Activated naive CD4-positive, alpha-beta T cell (primary cell): ENCODE measurements at places on chromosomes 3 and 15.
A peak's percentile ranks its signal among the peaks of the same experiment; 100 is the strongest.

DNA sequence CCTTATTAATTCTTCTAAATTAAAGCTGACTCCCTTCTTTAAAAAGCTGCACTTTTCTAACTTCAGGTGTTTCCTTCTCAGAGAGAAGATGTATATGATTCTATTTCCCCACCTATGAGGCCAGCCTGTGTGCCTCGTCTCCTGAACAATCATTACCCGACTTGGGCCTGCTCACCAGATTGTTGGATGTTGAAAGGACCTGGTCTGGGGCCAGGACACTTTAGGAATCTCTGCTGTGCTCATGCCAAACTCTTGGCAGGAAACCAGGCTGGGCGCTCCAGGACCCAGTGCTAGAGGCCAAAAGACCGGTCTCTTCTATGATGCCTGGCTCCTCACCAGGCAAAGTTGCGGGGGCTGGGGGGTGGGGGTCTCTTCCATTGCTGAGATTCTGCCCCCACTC lies 16.9 kb upstream of the LRRC31 start:
- DNase-seq: no peak

DNA sequence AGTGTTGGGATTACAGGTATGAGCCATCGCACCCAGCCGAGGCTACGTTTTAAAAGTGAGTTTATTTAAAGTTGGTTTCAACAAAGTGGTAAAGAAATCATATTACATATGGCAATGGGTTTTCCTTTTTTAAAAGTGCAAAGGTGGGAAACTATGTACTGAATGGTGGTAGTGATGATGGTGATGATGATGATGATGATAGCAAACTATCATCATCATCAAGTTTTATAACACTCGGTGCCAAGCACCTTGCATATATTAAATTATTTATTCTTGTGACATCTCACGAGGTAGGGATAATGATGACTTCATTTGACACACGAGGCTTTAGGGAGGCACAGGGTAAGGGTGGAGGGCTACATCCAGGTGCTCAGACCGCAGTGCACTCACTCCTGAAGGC lies 64.3 kb downstream of the BDH1 start:
- DNase-seq: no peak

- no peak for DNase-seq
Observed at GRCh38 chr3:62370858-62371719, 2.3 kb downstream of the FEZF2 start.

DNA sequence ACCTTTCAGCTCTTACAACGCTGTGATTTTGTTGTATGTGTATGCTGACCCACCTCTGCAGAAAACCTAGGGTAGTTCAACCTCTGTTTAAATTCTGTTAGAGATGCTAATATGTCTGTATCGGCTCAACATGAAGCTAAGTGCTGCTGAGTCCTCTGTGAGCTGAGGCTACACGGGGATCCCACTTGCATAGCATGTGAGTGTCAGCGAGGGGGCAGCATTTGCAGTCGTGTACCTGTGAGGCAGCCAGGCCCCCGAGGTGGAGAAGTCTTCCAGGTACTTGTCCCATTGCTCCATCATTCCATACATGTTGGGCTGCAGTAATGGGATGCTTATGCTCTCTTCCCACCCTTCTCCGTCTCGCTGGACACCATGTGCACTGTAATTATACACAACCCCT lies 3.7 kb downstream of the MKRN2OS start:
- no peak for DNase-seq

GRCh38 chr3:161859057-161859456 lies 362.4 kb downstream of the OTOL1 start:
- DNase-seq: no peak

DNA sequence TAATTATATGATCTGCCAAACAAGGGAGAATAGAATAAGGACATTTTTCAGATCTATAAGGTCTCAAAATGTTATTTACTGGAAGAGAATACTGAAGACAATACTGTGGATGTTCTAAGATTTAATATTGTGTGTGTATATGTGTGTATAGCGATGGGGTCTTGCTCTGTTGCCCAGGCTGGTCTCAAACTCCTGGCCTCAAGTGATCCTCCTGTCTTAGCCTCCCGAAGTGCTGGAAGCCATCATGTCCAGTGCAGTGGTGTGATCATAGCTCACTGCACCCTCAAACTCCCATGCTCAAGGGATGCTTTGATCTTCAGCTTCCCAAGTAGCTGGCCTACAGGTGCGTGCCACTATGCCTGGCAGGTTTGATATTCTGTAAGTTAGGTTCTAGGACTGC lies 91.3 kb downstream of the NBEAL2 start:
- no peak for DNase-seq

GRCh38 chr15:44573386-44573785 lies 36.4 kb downstream of the EIF3J start:
- DNase-seq: no peak

- DNase-seq: no peak
Observed at GRCh38 chr3:45092132-45093031, 53.8 kb downstream of the CDCP1 start.

GRCh38 chr3:195897081-195897852 lies 11.1 kb downstream of the TNK2 start:
- no peak for DNase-seq

GRCh38 chr15:73755481-73755880 lies 2.3 kb upstream of the INSYN1 start:
- no peak for DNase-seq

GRCh38 chr3:73499787-73500186 lies 125.0 kb downstream of the PDZRN3 start:
- no peak for DNase-seq

DNA sequence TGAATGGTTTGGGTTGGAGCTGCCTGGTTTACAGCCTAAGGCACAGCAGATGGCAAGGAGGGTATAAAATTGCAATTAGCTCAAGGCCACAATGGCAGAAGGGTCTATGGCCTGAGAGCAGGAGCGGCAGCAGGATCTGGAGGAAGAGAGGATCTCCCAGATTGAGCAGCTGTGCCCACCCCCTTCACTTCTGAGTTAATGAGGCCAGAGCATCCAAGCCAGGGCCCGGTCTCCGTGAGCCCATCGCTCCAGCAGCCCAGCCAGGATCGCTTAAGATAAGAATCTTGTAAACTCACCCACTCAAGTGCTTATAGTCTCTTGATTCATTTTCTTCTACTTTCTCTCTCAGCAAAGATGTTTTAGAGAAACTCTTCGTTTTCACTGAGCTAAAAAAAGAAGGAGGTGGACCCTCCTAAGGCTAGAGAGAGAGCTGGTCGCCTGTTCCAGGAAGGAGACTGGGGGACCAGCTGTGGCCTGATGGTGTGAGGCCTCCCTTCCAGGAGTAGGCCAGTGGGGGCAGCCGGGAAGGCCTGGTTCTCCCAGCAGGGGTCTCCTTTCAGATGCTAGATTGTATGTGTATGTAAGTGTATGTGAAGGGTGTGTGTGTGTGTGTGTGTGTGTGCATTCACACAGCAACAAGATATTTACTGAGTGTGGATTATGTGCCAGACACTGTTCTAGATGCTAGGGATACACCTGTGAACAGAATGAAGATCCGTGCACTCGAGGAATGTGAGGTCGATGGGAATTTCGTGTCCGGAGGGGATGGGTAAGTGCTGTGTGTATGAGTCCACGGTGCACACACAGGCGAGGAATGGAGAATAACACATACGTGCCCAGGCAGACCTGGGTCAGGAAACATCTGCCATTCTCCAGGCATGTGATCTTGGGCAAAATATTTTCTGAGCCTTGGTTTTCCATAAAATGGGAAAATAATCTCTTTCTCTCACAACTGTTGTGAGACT lies 18.6 kb downstream of the MAGEF1 start:
- DNase-seq: no peak

- DNase-seq: no peak
Observed at GRCh38 chr3:122969585-122970469, 57.7 kb downstream of the SEMA5B start.

DNA sequence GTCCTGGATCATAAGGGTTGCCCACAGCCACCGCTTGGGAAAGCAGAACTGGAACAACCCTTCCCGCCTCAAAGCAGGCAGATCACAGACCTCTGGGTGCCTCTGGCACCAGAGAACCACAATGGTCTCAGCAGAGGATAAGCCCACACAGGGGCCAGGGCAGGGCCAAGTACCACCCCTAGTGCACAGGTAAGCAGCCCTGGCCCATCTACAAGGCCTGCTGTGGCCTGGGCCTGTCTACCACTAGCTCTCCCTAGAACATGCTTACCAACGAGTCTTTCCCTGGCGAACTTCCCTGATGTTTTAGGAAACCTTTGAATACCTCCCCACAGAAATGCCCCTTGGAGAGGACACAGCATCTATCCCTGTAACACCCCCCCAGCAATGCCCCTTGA lies 28.3 kb downstream of the TNK2 start:
- DNase-seq: no peak

DNA sequence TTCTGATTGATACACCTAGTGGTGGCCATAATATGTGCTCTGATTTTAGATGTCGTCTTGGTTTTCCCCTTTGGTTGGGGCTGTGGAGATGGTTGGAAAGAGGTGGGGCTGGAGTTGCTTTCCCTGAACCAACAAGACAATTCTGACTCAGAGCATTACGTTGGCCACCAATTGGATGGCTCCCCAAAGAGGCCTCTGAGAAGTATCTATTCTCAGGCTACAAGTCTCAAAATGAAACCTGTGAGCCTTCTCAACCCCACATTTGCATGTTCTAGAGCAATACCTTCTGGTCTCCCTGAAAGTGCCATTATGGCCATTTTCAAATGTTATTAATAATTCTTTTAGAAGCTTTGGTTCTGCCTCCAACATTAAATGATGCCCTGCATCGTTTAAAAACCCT lies 188.4 kb upstream of the WNT5A start:
- DNase-seq: no peak

DNA sequence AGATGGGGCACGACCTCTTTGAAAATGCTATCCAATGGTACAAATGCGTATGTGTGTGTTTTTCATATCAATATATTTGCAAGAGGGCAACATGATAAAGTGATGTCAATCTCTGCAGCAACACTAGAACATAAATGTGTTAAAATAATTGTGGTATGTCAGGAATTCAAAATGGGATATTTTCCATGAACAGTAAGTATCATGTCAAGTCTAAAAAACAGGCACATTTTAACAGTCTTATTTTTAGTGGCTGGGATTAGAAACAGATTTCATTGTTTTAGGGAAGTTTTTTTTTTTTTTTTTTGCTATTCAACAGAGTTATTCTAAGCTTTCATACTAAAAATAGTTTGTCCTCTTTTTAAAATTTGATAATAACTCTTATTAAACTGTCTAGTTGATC lies 209.8 kb downstream of the GAP43 start:
- no peak for DNase-seq

DNA sequence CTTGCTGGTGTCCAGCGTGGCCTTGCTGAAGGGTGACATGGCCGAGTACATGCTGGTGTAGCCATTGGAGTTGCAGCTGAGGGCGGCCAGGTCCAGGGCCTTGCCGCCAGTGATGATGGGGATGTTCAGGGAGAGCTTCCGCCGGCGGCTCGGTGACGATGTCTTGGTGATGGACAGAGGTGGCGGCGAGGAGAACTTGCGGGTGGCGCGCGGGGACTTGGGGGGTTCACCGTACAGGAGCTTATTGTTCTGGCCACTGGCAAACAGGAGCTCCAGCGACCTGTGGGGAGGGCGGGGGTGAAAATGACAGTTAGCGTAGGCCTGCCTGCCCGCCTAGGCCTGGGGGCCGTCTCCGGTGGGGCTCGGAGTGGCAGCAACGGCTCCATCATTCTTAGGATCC lies 59.0 kb upstream of the CTSH start:
- no peak for DNase-seq

DNA sequence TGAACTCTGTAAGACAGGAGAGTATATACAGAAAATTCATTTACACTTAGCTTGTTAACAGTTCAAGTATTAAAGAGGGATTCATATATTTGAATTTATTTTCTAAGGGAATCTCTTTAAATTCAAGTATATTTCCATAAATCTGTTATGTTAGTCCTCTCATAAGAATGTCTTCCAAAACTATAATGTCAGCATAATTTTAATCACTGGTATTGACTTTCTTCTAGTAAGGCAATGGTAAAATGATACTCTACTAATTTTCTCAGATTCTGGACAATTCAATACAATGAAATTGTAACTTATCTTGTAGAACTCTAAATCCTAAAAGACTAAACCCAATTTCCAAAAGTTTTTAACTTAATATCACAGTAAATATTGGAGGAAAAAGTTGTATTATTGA lies 66.3 kb upstream of the EPHA6 start:
- DNase-seq: no peak

DNA sequence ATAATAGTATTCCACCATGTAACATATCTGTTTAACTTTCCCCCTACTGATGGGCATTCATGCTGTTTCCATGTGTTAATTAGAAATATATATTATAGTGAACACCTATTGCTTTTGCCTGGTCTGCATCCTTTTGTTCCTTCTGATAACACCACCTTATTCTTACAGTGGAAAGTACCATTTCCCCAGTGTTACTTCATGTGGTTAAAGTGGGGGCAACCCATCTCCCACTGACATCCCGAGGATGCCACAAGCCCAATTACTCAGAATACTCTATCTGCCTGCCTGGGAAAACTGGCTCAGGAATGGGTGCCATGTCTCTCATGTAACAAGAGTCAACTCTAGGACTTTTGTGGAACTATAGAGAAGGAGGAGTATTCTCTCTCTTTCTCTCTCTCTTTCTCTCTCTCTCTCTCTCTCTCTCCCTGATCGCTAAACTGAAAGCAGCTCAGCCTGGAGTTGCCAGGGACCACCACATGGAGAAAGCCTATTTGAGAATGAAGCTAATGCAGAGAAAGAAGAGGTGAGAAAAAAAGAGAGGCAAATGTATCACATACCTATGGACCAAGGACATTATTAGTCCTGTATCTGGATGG lies 66.4 kb upstream of the PPIB start:
- no peak for DNase-seq

GRCh38 chr3:99012051-99012450 lies 110.6 kb upstream of the DCBLD2 start:
- DNase-seq: no peak

GRCh38 chr15:83567318-83567717 lies 86.6 kb upstream of the ADAMTSL3 start:
- DNase-seq: no peak

DNA sequence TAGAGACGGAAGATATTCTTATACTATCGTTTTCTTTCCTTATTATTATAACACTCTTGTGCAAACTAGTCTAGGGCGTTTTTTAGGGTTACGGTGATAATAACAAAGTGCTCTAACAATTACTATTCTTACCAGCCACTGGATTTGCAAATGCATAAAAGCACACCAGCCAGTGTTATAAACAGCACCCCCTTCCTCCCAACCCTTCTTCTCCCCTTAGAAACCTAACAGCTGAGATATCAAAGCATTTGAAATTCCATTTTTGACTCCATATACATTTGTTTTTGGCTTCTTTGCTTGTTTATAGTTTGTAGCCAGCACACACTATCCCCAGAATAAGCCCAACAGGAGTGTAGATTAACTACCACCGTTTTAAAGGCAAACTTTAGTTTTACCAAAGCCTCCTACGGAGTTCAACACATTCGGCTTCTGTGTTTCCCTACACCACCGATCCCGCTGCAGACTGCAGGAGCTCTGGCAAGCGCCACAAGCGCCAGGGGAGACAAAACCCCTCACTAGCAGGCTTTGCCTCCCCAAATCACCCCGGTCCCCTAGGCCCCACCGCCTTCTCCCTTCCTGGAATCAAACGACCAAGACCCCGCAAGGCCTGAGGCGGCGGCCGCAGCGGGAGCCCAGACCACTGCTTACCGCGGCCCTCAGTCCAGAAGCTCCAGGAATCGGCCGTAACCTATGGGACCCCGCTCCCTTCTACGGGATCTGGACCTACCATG lies 461 bp downstream of the COPB2 start:
- peak; percentile 22 for DNase-seq
